ENCODE measurements at places on chromosomes 3 and 15.

GRCh38 chr15:46456456-46456855 lies 821.6 kb downstream of the SQOR start:
- no peak for DNase-seq

DNA sequence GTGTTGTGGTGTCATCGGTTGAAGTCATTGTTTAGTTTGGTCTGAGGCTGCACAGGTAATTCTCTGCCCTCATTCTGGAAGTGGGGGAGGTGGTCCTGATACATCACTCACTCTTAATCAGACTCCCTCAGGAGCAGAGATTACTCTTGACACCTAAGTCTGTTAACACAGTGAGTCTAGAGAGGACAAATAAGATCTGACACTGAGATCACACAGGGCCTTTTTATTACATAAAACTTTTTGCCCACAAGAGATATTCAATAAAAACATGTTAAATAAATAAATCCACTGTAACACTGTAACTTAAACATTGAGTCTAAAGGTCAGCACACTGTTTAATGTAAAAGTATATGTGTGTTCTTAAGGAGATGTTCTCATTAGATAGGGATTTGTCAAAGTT lies 57.1 kb upstream of the MBNL1 start:
- DNase-seq, result no peak

GRCh38 chr3:54663501-54664011 lies 264.3 kb downstream of the LRTM1 start:
- DNase-seq, result no peak

GRCh38 chr3:127629467-127630403 lies 750 bp downstream of the PODXL2 start:
- no peak for DNase-seq

- DNase-seq, result no peak
Measured at GRCh38 chr3:192861972-192862371, 55.7 kb downstream of the MB21D2 start.

GRCh38 chr3:30233913-30234646 lies 372.3 kb upstream of the TGFBR2 start:
- no peak for DNase-seq

GRCh38 chr3:128312271-128312670 lies 154.4 kb downstream of the DNAJB8 start:
- DNase-seq, result no peak

GRCh38 chr3:52197499-52197841 lies 490 bp upstream of the ALAS1 start:
- DNase-seq, result no peak

GRCh38 chr3:140152851-140153639 lies 218.1 kb downstream of the CLSTN2 start:
- no peak for DNase-seq

DNA sequence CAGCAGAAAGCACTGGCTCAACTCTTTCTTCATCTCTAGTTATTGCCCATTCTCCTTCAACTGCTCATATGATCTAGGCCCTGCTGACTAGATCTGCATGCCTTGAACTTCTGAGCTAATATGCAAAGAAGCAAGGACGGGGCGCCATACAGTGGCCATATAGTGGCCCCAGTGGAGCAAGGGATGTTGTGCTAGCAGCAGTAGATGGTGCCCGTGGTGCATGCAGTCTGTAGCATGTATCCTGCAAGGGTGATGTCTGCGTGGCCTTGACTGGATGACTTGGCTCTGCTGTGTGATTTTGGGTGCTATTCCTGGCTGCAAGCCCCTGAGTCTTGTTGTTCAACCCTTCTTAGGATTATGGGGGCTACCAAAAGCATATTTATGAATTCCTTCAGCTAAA lies 12.2 kb upstream of the NMD3 start:
- DNase-seq, result no peak

DNA sequence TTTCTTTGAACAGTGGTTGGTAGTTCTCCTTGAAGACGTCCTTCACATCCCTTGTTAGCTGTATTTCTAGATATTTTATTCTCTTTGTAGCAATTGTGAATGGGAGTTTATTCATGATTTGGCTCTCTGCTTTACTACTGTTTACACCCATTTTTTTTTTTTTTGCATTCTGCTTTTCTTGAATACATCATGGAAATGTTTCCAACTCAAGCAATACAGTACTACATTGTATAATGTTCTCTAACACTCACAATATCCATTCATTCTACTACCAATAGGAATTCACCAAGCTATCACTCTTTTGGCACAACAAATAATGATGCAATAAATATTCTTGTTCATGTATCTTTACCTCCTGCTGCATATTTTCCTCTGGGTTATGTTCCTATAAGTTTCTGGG lies 801.7 kb downstream of the NTRK3 start:
- no peak for DNase-seq

DNA sequence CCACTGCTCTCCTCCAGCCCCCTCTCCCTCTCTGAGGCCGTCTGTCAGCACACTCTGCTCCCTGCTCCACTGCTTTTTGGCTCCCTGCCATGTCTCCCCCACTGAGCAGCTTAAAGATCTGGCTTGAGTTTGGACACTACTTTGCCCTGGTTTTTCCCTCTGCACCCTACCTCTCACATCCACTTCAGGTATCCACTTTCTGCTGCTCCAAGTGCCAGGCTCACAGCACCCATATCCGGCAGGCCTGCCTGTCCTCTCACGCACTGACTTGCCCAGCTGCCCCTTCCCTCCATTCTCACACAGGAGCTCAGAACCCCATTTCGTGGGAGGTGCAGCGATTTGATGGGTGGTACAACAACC lies 3.7 kb downstream of the DUOX1 start:
- no peak for DNase-seq

GRCh38 chr3:31979001-31979697 lies 1.9 kb downstream of the OSBPL10 start:
- DNase-seq, result no peak

DNA sequence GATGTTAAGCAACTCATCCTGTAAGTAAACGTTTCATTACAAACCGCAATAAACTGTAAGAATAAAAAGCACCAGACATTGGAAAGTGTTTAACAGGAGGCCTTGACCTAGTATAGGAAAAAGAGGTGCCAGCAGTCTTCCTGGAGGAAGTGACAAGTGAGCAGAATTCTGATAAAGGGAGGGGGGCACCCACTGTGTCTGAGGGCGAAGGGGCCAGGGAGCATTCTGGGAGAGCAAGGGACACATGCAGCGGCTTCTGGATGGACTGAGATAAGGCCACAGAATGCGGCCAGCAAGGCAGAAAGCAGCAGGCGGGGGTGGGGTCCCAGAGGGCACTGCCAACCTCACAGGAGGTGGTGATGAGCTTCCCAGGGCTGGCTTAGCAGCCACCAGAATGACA lies 80.2 kb downstream of the MTHFS start:
- DNase-seq, result no peak

DNA sequence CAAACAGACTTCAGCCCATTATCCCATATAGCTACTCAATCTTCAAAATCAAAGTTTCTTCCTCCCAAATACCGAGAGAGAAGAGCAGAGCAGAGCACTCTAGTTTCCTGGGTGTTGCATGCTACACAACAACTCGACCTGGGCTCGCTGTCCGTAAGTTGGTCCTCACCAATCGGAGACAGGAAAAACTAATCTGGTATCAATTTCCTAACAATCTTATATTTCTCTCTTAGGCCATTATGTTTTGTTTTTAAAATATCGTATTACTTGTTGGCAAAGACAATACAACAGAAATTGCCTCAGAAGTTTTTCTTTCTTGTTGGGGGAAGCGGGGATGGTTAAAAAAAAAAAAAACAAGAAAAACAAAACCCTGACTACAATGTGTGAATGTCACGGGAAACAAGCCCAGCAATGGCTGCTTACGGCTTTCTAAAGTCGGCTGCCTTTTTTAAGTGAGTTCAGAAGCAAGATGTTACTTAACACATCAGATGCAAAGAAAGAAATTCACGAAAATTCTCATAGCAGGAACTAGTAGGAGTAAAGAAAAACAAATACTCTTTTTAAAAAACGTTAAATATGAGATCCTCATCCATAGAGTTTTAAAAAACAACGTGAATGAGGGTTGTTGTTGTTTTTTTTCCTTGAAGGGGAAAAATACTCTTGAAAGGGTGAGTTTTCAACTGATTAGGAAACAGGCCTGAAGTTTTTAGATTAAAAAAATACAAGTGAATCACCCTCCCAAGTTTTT lies 1.9 kb downstream of the VGLL4 start:
- no peak for DNase-seq

- no peak for DNase-seq
Measured at GRCh38 chr15:83094583-83094982, 12.9 kb upstream of the TM6SF1 start.

Measured in effector CD8-positive, alpha-beta T cell (primary cell).